PC-9 (cell line): ENCODE measurements at places on chromosomes 5 and 9. TPM values are rescaled to one million over a fixed set of nuclear protein-coding genes. Genes with fewer than 3 reads are reported as not detected.

The GFI1B gene
- not detected in 2 replicates for total RNA-seq

The NMUR2 gene
- not detected in 2 replicates for total RNA-seq

The PSD2 gene
- 0.07 and 0.08 TPM in 2 replicates for total RNA-seq

The GCNT4 gene
- 1.1 and 1.4 TPM in 2 replicates for total RNA-seq

The LRRC70 gene
- 0.98 and 1.1 TPM in 2 replicates for total RNA-seq

The TMEM203 gene
- 43.3 and 45.5 TPM in 2 replicates for total RNA-seq

GRCh38 chr5:146888351-146888978 lies 9.9 kb upstream of the PPP2R2B start:
- no peaks in the 10 kb centered on the region for H3K27me3 ChIP-seq
- no peaks in the 10 kb centered on the region for H3K4me1 ChIP-seq
- DNase-seq: no peak
- H3K27ac ChIP-seq: no peak overlapping the region
- H3K36me3 ChIP-seq: no peaks in the 10 kb centered on the region

DNA sequence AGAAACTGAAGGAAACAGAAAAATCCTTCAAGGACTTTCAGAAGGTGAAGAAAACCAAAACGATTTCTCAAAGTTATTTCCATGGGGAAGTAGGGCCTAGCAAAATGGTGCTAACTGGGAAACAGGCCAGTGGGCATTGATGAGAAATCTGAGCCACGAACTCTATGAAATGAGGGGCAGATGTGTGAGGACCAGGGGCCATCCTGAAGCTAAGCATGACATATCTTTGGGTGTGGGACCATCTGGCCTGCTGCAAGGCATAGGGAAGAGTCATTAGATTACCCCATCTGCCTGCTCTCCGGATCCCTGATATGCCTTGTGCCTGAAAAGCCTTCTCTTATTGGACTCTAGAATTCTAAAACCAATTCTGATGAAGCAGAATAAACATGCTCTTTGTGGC lies 143.8 kb downstream of the PALM2AKAP2 start:
- no peaks in the 10 kb centered on the region for H3K4me1 ChIP-seq
- no peak overlapping the region for H3K27ac ChIP-seq
- H3K36me3 ChIP-seq: no peaks in the 10 kb centered on the region
- H3K4me3 ChIP-seq: no peak overlapping the region

DNA sequence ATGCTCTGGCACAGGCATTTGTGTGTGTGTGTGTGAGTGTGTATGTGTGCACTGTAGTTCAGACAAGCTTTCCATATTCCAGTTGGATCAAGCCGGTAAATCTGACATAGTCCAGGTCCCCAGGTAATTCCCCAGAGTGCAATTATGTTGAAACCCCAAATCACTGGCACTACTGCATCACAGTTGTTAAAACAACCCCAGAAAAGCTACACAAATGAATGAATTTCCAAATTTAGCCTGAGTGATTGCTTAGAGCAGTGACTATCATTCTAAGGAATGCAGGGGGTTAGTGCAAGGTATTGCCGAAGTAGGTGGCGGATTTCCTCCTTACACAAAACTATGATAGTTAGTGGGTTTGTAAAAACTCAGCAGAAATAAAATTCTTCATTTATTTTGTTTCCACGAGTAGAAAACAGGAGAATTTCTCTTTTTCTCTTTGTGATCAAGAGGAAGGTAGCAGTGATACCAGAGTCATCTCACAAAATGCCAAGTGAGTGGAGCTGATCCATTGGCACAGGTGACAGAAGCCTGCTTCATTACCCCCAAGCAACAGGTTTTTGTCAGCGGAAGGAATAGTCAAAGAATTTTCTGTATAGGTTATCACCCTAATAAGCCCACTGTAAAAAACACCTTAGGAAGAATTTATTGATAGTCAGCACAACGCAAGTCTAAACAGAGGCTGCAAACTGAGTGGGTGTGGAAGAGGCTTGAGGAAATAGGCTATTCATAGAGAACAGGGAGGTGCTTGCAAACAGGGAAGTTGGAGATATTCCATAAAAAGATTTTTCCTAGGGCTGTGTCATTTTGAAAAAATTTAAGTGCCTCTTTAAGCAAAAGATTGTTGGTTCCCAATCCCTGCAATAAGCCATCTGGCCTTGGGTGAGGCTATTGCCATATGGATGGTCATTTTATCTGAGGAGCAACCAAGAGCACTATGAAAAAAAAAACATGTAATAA lies 385.1 kb downstream of the CHSY3 start:
- peak; percentile 12 for DNase-seq
- H3K4me1 ChIP-seq: peaks cover 9% of the 10 kb centered on the region; the same call in 1 of the 2 replicates
- no peak overlapping the region for H3K27ac ChIP-seq
- no peak overlapping the region for H3K4me3 ChIP-seq

DNA sequence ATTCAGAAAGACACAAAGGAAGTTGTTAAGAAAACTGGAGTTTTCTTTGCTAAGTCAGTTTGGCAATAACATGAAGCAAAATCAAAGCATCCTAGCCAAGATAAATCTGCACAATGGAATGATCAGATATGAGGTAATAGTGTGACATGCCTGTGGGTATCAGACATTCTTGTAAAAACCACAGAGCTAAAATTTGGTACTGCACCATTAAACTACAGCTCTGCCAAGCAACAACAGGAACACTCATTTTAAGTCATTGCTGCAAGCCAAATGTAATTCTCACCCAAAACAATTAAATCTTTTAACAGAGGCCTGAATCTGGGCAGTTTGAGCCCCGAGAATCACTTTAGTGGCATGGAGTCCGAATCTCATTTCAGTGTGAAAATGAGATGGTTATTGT lies 96.6 kb downstream of the VCAN start:
- DNase-seq: peak; percentile 77
- peaks cover 15% of the 10 kb centered on the region for H3K4me1 ChIP-seq
- no peaks in the 10 kb centered on the region for H3K36me3 ChIP-seq
- H3K27me3 ChIP-seq: no peaks in the 10 kb centered on the region
- H3K27ac ChIP-seq: no peak overlapping the region

- H3K27me3 ChIP-seq: peaks cover 9% of the 10 kb centered on the region
- no peak for DNase-seq
- H3K4me3 ChIP-seq: no peak overlapping the region
- no peaks in the 10 kb centered on the region for H3K36me3 ChIP-seq
- H3K4me1 ChIP-seq: no peaks in the 10 kb centered on the region
These were observed 4.4 kb upstream of the EBF1 start for GRCh38 chr5:159104051-159104651.

DNA sequence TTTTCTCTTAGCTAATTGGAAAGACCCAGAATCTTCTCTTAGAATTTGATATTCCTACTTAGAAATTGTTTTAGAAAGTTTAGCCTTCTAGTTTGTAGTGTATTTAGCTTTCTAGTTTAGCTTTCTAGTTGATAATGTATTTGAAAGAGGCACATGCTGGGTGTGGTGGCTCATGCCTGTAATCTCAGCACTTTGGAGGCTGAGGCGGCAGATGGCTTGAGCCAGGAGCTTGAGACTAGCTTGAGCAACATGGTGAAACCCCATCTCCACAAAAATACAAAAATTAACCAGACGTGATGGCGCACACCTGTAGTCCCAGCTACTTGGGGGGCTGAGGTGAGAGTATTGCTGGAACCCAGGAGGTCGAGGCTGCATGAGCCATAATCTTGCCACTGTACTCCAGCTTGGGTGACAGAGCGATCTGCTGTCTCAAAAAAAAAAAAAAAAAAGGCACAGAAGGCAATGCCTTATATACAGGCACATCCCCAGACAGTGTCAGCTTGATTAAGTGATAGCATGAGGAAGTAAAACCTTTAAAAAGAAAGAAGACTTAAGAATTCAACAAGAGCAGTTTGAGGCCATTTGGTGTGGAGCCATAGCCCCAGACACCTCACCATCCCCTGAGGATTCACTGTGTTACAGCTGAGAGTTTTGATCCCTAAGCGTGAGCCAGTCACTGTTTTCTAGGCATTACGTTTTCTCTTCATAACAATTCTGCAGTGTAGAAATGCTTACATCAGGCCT lies 34.6 kb downstream of the ZSWIM6 start:
- H3K36me3 ChIP-seq: no peaks in the 10 kb centered on the region
- DNase-seq: no peak
- no peak overlapping the region for H3K4me3 ChIP-seq
- H3K4me1 ChIP-seq: peaks cover 6% of the 10 kb centered on the region
- no peaks in the 10 kb centered on the region for H3K27me3 ChIP-seq
- no peak overlapping the region for H3K27ac ChIP-seq

- H3K4me1 ChIP-seq: no peaks in the 10 kb centered on the region
- no peak for DNase-seq
- no peaks in the 10 kb centered on the region for H3K36me3 ChIP-seq
- no peak overlapping the region for H3K4me3 ChIP-seq
These were observed 12.6 kb downstream of the PLGRKT start for GRCh38 chr9:5425006-5425628.

DNA sequence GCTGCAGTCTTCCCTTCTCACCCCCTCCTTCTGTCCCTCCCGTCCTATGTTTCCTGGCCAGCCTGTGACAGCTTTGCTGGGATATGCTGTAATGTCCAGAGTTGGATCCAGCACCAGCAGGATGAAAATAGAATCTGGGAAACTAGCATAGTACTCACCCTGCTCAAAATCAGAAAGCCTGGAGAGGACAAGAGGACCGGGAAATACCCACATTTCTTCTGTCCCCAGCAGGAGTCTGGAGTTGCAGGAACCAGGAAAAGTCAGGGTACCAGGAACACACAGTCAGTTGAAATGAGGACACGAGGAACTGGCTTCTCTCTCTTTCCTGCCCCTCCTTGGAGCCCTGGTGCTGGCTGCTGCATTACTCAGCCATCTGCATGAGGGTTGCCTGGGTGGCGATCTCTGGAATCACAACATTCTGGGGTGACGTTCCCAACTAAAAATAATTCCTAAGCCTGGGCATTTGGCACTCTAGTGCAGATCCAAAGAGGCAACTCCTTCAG lies 59.6 kb upstream of the NFIL3 start:
- no peaks in the 10 kb centered on the region for H3K36me3 ChIP-seq
- H3K27ac ChIP-seq: no peak overlapping the region
- no peak for DNase-seq
- H3K4me3 ChIP-seq: no peak overlapping the region
- H3K27me3 ChIP-seq: no peaks in the 10 kb centered on the region
- no peaks in the 10 kb centered on the region for H3K4me1 ChIP-seq

GRCh38 chr9:36470643-36471290 lies 70.7 kb upstream of the RNF38 start:
- H3K4me1 ChIP-seq: no peaks in the 10 kb centered on the region
- 0 out of 2 replicates have a peak overlapping the region, but pooled peaks have one; percentile 29 for H3K27ac ChIP-seq
- DNase-seq: peak; percentile 35
- peak overlapping the region; percentile 39; the same call in 1 of the 2 replicates for H3K4me3 ChIP-seq

GRCh38 chr9:116316246-116316645 lies 162.7 kb downstream of the PAPPA start:
- no peaks in the 10 kb centered on the region for H3K4me1 ChIP-seq
- H3K4me3 ChIP-seq: no peak overlapping the region
- no peak overlapping the region for H3K27ac ChIP-seq
- no peak for DNase-seq

DNA sequence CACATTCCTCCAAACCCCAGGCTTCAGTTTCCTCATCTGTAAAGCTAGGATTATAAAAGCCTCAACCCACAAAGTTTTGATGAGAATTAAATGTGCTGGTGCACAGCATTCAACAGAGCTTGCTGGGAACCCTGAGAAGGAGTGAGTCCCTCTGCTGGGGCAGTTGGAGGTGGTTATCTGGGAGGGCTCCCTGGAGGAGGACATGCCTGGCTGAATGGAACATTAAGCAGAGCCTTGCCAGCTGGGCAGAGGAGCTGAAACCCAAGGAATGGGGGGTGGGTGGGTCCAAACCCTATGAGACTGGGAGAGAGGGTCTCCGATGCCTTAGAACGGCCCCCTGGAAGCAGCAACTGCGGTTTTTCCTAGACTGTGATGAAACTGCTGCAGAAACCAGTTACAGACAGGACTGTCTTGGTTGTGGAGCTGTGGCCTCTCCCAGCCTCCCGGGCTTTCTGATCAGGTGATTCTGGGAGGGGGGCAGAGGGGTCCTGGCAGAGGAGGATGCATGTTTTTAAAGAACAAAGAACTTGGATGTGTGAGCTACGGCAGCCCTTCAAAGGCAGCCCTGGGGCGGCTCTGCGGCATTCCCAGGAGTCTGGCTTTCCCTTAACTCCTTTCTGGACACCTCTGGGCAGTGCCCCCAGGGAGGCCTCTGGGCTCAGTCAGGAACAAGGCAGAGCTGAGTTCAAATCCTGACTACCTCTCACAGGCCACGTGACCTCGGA lies 20.8 kb downstream of the FIBCD1 start:
- H3K4me1 ChIP-seq: no peaks in the 10 kb centered on the region
- H3K36me3 ChIP-seq: no peaks in the 10 kb centered on the region
- no peak overlapping the region for H3K27ac ChIP-seq
- H3K27me3 ChIP-seq: peaks cover 26% of the 10 kb centered on the region
- no peak overlapping the region for H3K4me3 ChIP-seq

- no peak overlapping the region for H3K4me3 ChIP-seq
- peaks cover 15% of the 10 kb centered on the region for H3K4me1 ChIP-seq
- no peak for DNase-seq
- H3K27ac ChIP-seq: no peak overlapping the region
- H3K27me3 ChIP-seq: no peaks in the 10 kb centered on the region
These were observed 3.5 kb downstream of the MRRF start for GRCh38 chr9:122268041-122268814.

- H3K4me1 ChIP-seq: no peaks in the 10 kb centered on the region
- no peak overlapping the region for H3K4me3 ChIP-seq
- H3K27ac ChIP-seq: no peak overlapping the region
These were observed 39.0 kb downstream of the KCNIP1 start for GRCh38 chr5:170542691-170543293.

- H3K27me3 ChIP-seq: no peaks in the 10 kb centered on the region
- no peaks in the 10 kb centered on the region for H3K4me1 ChIP-seq
- DNase-seq: no peak
- H3K4me3 ChIP-seq: no peak overlapping the region
- no peaks in the 10 kb centered on the region for H3K36me3 ChIP-seq
- H3K27ac ChIP-seq: no peak overlapping the region
These were observed 9.0 kb downstream of the CREBRF start for GRCh38 chr5:173065155-173065554.

- no peaks in the 10 kb centered on the region for H3K4me1 ChIP-seq
- no peak overlapping the region for H3K27ac ChIP-seq
- no peak for DNase-seq
- no peaks in the 10 kb centered on the region for H3K27me3 ChIP-seq
These were observed 111.9 kb downstream of the FBN2 start for GRCh38 chr5:128426090-128426534.

- DNase-seq: peak; percentile 55
- H3K4me3 ChIP-seq: no peak overlapping the region
These were observed 144.9 kb downstream of the MYO10 start for GRCh38 chr5:16791036-16791705.

- H3K4me1 ChIP-seq: no peaks in the 10 kb centered on the region
- no peak overlapping the region; the same call in 1 of the 2 replicates for H3K27ac ChIP-seq
- no peaks in the 10 kb centered on the region for H3K27me3 ChIP-seq
- H3K36me3 ChIP-seq: no peaks in the 10 kb centered on the region
- no peak overlapping the region for H3K4me3 ChIP-seq
- peak; percentile 4 for DNase-seq
These were observed 458.4 kb downstream of the KDM4C start for GRCh38 chr9:7216004-7216841.

- no peaks in the 10 kb centered on the region for H3K4me1 ChIP-seq
- no peak for DNase-seq
- no peak overlapping the region for H3K27ac ChIP-seq
- H3K27me3 ChIP-seq: peaks cover 39% of the 10 kb centered on the region
These were observed 379.2 kb downstream of the CTNND2 start for GRCh38 chr5:11525020-11525419.
